ENCODE measurements at places on chromosomes 6 and 20. TPM values are rescaled to one million over a fixed set of nuclear protein-coding genes. Genes with fewer than 3 reads are reported as not detected.

DNA sequence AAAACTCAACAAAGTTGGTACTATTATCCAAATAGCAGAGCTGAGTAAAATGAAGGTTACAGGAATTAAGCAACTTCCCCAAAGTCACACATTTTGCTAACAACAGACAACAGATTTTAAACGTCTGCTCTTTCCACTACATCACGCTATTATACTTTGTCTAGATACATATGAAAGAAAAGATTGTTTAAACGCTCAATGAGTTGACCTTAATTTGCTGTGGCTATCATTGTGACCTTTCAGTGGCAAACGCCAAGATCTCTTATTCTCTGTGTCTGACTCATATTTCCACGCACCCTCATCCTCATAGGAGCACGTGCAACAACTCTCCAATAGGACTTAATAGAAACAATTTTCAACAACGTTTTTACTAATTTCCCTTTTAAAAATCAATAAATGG is 540.1 kb downstream of the MAFB start:
- DNase-seq, result no peak

LSM14B gene
- 17.6 TPM for polyA plus RNA-seq

- no peak for DNase-seq
Measured at GRCh38 chr20:62614085-62614960, 28.0 kb upstream of the SLCO4A1 start.

- no peak for DNase-seq
Measured at GRCh38 chr6:93968126-93968525, 548.8 kb upstream of the EPHA7 start.

DNA sequence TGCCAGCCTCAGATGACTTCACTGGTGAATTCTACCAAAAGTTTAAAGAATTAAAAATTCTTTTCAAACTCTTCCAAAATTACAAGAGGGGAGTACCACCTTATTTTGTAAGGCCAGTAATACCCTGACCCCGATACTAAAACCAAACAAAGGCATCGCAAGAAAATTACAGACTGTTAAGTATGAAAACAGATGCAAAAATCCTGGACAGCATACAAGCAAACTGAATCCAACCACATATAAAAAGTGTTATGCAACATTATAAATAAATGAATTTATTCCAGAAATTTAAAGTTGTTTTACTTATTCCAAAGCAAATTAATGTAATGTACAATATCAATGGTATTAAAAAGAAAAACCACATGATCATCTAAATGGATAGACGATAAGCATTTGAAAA is 873.6 kb upstream of the GJE1 start:
- DNase-seq, result no peak

GRCh38 chr6:5442319-5442718 is 181.0 kb downstream of the FARS2 start:
- DNase-seq, result no peak

APOM gene
- polyA plus RNA-seq, result 18.2 TPM

DNA sequence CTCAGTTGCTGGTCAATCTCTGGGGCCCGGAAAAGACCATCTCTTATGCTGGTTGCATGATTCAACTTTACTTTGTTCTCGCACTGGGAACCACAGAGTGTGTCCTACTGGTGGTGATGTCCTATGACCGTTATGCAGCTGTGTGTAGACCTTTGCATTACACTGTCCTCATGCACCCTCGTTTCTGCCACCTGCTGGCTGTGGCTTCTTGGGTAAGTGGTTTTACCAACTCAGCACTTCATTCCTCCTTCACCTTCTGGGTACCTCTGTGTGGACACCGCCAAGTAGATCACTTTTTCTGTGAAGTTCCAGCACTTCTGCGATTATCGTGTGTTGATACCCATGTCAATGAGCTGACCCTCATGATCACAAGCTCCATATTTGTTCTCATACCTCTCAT is 4.3 kb downstream of the OR2J3 start:
- no peak for DNase-seq

GRCh38 chr6:36319436-36319762 is 17.3 kb downstream of the BNIP5 start:
- DNase-seq, result no peak

- DNase-seq, result no peak
Measured at GRCh38 chr20:58094698-58095097, 133.8 kb downstream of the ANKRD60 start.

DNA sequence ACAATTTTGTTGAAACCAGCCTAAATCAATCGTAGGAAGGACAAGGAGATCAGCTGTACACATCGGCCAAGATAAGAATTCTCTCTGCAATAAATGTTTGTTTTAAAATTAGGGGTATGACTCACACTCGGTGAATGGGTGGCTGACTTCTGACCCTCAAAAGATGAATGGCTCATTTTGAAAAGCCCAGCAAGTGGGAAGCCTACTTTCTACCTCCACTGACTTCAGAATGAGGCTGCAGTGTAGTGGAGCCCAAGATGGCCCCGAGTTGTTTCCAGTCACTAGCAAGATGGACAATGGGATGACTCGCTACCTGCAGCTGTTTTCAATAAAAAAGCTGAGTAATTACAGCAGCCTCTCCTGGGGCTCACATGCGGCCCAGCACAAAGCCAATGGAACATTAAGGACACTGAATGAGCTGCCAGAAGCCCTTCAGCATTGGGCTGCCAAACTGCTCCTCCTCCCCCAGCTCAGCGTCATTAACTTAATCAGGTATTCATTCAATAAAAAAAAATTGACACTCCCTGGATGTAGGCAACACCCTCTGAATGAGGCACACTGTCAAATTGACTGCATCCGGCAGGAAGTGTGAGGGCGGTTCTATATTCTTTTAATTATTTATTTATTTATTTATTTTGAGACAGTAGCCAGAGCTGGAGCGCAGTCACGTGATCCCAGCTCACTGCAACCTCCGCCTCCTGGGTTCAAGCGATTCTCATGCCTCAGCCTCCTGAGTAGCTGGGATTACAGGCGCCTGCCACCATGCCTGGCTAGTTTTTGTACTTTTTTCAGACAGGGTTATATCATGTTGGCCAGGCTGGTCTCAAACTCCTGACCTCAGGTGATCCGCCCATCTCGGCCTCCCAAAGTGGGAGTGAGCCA is 107.3 kb downstream of the GMPR start:
- DNase-seq, result peak; percentile 82

DNA sequence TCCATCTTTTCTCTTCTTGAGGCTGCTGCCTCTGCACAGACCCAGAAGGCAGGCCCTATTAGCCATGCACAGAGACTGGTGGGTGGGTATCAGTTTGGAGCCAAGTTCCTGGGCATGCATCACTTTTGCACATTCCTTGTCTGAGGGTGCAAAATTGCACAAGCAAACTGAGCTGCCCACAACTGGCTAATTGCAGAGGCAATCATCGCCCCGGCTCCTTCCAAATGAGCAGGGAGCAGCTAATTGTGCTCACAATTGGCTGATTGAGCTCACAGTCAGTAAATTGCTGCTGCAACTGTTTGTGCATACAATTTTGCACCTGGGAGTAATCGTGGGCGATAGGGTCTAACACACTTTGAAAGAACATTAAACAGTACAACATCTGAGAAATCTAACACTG is 511.4 kb downstream of the DHX35 start:
- no peak for DNase-seq

- DNase-seq, result no peak
Measured at GRCh38 chr6:161924516-161925116, 650.8 kb upstream of the AGPAT4 start.

- DNase-seq, result no peak
Measured at GRCh38 chr6:134961366-134961765, 11.5 kb upstream of the ALDH8A1 start.

DNA sequence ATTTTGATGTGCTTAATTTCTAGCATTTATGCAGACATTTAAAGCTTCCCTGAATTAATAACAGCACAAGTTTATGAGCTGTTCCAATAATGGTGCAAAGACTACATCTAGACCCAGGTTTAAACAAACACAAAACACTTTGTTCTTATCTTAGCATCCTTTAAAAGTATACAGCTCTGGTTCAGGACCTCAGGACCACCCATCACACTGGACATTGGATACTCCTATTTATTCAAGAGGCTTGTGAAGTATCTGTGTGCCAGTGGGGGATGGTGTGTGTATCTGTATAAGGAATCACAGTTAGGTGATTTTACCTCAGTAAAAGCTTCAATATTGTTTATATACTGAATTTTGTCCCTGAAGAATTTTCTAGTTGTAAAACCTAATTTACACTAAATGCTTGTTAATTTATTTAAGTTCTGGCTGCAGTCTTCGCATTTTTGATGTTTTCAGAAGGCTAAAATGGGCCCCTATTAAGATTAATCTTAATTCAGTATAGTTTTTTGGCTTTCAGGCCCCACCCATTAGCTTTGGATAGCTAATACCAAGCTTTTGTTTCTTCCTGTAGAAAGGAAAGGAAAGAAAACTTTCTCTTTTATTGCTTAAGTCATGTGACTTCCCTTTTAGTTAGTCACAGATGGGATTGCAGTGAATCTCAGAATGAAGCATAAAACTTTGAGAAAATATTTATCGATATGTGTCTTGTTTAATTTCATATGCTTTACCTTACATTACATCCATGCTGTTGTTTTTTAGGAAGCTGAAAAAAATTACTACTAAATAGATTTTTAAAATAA is 13.1 kb downstream of the LIN28B start:
- no peak for DNase-seq

GRCh38 chr6:10201606-10202510 is 213.0 kb downstream of the TFAP2A start:
- no peak for DNase-seq

- DNase-seq, result no peak
Measured at GRCh38 chr6:150332939-150333584, 35.8 kb upstream of the IYD start.

DNA sequence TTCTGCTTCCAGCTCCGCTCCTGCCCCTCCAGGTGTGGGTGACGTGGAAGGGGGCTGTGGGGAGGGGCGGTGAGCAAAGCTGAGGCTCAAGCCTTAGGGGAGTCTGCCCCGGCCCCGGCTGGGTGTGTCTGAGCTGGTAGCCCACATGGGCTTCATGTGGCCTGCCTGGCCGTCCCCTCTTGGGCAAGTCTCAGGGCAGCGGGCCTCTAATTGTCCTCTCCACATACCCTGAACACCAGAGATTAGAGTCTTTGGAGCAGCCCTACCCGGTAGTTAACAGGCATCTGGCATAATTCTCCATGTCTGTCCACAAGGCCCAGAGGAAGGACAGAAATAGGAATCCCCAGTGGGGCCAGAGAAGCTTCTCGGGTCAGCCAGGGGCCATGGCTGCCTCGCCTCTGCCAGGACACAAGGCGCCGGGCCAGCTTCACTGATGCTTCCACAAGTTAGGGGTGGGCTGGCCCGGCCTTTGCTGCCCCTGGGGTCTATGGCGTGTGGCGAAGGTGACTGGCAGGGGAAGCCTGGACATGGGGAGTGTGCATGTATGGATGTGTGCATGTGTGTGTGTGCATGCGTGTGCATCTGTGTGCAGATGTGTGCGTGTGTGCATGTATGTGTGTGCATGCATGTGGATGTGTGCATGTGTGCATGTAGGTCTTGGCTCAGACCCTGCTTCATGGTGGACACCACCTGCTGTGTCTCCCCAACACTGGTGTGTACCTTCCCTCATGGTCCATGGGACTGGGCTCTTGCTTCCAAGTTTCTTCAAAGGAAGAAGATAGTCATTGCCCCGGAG is 24.0 kb downstream of the FRMD1 start:
- DNase-seq, result no peak

- DNase-seq, result no peak
Measured at GRCh38 chr6:56652231-56652630, 9.5 kb upstream of the DST start.

- no peak for DNase-seq
Measured at GRCh38 chr20:15823718-15824117, 749.5 kb downstream of the KIF16B start.

DNA sequence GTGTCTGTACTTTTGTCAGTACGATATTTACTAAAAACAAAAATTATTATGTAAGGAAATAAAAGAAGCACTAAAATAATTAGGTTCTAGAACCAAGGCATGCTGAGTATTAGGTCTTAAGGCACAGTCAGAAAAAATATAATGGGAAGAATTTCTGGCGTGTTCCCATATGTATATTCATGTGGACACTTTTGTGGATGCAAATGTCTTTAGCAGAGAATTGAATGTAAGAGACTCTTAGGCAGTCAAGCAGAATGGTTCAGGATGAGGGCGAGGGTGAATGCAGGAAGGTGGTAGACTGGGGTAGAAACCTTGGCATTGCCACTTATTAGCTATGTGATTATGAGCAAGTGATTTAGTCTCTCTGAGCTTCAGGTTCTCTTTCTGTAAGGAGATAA is 71.5 kb downstream of the SASH1 start:
- no peak for DNase-seq

TSBP1 gene
- polyA plus RNA-seq, result not detected

FRMD1 gene
- polyA plus RNA-seq, result 0.30 TPM

CBLN4 gene
- 5.9 TPM for polyA plus RNA-seq

- DNase-seq, result no peak
Measured at GRCh38 chr6:127221201-127221600, 45.5 kb upstream of the RNF146 start.

GRCh38 chr6:120675886-120676285 is 658.4 kb downstream of the TBC1D32 start:
- DNase-seq, result no peak

HCK gene
- 10.0 TPM for polyA plus RNA-seq

TRIM10 gene
- polyA plus RNA-seq, result not detected

DNA sequence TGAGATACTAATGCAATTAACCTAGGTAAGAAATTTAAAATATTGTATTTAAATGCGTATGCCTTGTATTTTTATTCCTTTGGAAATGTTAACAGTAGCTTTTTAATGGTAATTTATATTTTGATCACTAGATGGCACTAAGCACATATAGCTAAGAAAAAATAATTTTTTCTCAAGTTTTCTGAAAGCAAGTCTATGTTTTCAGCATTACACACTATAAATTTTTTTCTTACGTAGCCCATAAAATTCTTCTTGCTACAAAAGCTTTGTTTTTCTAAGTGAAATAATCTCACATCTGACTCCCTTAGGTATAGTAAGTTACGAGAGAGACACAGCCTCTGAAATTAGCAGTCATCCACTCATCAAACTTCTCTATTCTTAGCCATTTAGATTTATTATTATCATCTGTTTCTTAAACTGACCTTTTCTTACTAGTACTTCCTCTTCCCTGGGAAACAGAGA is 35.7 kb downstream of the TSPYL4 start:
- DNase-seq, result no peak

- DNase-seq, result no peak
Measured at GRCh38 chr6:142429195-142429594, 127.4 kb downstream of the ADGRG6 start.

DNA sequence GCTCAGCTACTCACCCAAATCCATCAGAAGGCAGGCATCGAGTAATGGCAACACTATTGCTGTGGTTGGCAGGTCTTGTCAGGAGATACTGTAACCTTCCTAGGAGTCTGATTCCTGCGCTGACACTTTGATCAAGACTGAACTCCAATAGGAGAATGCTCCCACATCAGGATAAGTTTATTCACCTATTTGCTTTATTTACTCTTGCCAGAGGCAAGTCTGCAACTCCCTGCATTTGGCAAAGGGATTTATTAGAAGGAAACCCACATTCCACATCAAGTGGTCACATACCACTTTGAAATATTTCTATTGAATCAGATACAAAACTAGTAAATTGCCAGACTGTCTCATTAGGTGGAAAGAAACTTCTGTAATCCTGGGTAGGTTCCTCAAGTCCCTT is 43.5 kb downstream of the ZFAND3 start:
- no peak for DNase-seq

Data from adrenal gland (tissue), 19 donors.